Cerebellar cortex (tissue), 1 donor: ENCODE measurements at places on chromosomes 6 and 20.

GRCh38 chr20:64212755-64213154, 42.8 kb upstream of the PCMTD2 start:
- peak; percentile 86 for DNase-seq

- no peak for DNase-seq
Measured at GRCh38 chr6:47698342-47698787, at the start of gene ADGRF4. Gene ADGRF4, plus strand, starts transcription at chr6:47698580. Its CDS starts 8,666 bp downstream, at chr6:47707246.

DNA sequence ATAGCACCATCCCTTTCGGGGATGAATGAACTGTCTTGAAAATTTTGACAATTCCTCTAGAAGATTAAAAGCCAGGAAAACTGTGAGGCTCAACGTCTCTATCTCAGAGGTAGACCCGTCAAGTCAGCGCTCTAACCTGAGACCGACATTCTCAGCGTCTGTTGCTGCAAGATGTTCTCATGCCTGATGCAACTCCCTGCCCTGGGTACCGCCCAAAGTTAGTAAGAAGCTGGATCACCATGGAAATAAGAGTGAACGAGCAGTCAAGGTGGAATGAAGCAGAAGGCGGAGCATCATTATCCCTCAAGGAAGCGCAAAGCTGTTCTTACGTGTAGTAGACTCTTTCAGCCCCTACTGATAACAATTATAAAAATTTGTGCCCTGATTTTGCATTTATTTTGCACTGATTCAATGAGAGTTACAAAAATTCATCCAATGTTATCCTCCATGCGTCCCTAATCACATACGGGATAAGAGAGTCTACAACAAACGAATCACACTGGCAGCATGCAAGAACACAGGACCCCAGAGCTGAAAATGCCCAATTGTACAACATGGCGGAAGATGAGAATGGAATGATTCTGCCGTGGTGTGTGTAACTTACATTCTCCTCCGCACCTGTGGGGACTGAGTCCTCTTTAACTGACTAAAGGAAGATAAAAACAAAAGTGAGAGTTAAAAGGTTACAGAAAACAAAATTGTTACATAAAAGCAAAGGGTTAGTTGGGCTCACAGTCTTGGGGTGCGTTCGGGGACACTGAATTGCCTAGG, 95.4 kb downstream of the BCAS1 start:
- DNase-seq = no peak

DNA sequence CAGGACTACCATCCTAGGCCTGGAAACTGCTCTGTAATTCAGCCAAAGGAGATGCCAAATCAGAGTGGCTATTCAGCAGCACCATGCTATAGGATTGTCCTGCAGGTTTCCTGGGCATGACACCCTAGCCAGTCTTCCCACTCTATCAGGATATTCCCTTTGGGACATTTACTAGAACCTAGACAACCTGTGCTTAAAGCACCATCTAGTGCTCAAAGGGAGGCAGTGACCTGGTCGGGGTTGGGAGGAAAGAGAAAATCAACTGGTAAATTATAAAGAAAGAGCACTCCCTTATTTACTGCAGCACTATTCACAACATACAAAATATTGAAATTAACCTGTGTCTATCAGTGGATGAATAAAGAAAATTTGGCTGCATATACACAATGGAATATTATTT, 67.2 kb upstream of the SMLR1 start:
- peak; percentile 25 for DNase-seq

DNA sequence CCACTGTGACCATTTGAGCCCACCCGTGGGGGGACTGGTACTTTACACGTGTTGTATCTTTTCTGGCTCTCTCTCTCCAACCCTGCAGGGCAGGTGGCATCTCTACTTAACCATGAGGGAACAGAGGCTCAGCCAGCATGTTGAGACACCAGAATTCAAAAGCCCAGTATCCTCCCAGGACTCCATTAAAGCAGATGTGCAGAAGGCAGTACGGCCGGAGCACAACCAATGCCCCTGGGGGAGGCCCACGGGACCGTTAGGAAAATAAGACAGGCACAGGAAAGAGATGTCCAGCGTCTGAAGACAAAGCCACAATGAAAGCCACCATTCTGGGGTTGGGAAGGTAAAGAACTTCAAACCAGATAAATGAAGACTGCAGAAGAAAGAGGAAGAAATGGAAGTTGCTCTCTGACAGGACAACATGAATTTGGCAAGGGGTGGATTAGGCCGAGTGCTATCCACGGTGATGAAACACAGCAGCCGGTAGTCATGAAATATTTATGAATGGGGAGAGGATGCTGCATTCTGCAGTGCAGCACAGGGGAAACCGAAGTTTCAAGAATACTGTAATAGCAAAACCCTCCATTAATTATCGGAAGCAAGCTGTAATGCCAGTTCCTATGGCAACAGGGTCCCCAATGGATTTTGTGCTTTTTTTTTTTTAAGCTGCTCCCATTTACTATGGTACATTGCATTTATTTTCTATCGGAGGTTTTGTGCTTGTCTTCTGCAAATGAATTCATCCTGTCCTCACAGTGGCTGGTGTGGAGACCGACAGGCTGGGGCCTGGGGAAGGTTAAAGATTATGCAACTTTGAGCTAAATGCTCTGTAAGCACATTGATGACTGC, 179.4 kb downstream of the NRN1 start:
- no peak for DNase-seq

- no peak for DNase-seq
Measured at GRCh38 chr6:23630726-23631635, 495.0 kb upstream of the NRSN1 start.

DNA sequence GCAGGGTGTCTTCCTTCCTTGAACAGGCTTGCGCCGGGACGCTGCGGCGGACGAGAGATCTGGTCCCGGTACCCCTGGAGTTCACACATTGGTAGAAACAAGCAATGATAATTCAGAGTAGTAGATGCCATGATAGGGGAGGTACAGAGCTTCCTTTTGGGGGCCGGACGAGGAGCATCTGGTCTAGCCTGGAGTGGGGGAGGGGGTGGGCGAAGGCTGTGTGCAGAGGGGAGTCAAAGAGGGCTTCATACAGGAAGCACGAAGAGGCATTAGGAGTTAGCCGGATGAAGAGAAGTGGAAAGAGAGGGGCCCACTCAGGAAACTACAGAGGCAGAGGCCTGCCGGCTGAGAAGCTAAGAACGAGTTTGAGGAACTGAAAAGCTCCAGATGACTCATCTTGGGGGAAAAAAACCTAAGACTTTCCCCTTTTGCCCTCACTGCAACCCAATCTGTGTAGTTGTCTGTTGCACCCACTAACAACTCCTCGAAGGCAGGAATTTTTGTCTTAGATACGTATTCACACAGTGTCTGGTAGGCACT, 611 bp downstream of the CNPY3 start:
- DNase-seq = peak; percentile 7

DNA sequence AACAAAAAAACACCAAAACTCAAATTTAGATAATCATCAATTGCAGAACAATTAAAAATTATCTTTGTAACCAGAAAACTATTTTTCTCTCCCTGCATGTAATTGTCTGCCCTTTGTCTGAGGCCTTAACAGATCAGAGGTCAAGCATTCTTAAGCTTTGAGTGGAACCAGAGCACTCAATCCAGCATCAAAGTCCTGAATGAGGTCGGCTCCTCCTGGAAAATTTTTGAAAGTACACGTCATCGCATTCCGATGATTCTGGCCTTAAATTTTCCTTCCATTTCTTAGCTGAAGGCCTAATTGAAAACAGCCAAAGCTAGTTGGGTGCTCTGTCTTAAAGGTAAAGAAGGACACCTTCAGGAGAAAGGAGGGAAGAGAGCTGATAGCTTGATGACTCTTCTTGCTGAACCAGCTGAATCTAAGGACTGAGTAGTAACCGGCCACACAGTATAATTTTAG, 510.2 kb upstream of the SULF2 start:
- peak; percentile 87 for DNase-seq

GRCh38 chr20:41339957-41340326, 679 bp upstream of the LPIN3 start:
- peak; percentile 79 for DNase-seq

DNA sequence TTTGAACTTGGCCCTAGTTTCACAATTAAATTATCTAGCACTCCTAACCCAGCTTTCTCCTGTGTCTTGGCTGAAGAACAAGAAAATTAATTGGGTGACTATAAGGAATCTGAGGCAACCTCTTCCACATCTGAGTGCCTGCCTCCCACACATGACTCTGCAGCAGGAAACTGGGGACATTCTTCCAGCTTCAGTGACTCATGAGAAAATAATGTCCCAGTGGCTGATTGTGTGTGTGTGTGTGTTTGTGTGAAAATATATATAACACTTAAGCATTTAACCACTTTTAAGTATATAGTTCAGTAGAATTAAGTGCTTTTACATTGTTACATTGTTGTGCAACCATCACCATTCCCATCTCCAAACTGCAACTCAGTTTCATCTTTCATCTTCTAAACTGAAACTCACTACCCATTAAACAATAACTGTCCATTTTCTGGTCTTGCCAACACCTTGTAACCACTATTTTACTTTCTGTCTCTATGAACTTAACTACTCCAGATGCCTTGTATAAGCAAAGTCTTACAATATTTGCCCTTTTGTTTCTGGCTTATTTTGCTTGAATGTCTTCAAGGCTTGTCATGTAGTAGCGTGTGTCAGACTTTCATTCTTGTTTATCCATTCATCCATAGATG, 8.7 kb downstream of the TRIM38 start:
- no peak for DNase-seq

DNA sequence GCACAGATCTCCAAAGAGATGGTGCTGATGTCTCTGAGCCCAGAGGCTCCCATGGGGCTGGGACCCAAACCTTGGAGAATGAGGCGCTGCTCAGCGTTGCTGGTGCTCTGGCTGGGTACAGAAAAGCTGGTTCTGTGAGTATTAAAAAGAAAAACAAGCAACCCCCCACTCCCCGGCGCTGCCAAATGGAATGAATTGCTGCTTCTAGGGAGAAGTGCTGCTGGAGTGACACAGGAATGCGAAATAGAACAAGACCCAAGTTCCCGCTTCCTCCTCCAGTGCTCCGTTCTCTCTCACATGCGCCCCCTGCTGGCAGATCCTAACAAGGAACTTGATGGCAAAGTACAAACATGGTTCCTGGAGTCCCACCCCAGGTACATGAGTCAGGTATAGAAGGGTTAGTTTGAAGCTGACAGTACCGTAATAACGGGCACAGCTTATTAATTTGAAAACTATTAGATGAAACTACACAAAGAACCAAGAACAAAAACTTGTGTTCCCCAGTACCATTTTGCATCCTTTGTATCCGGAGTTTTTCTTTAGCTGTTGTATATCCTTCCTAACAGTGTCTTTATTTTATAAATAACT, 2.1 kb upstream of the DDX27 start:
- peak; percentile 94 for DNase-seq

DNA sequence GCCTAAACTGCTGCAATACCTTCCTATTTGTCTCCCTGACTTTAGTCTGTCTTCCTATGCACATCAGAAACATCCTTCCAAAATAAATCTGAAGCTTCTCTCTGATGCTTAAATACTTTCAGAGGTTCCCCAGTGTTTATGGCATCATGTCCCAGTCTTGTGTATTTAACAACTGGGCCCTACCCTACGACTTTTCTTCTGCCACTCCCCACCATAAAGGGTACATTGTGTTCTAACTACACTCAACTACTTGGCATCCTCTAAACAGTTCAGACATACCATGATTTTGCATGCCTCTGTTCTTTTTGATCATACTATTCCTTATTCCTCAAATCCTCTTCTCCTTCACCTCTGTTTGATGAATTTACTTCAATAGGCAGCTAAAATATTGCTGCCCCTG, 143.0 kb upstream of the KCNK16 start:
- DNase-seq = no peak

GRCh38 chr6:1678201-1678600, 68.5 kb downstream of the FOXC1 start:
- no peak for DNase-seq

- DNase-seq = no peak
Measured at GRCh38 chr20:19259141-19259591, 46.7 kb downstream of the SLC24A3 start.

DNA sequence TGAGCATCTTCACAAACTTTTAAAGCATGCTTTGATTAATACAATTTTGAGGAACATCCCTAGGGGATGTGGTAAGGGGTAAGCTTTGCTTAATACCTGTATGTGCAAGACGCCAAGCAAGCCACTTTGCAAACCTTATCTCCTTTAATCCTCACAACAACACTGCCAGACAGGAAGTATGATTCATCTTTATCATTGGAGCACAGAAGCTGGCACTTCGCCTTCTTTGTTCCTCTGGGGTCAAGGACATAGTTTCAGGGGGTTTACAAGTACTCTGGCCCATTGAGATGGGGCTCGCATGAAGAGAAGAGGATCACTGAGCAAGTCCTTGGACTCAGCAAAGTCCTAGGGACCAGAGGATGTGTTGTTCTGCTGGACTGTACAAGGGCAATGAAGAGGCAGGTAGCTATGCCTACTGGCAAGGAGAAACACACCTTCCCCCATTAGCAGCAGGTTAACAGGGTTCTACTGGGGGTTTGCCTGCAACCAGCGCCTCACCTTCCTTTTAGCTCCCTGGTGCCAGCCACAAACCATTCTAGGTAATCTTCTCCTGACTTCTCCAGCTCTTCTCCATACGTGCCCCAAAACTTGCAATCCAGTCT, 8.8 kb downstream of the TMEM244 start:
- DNase-seq = no peak

DNA sequence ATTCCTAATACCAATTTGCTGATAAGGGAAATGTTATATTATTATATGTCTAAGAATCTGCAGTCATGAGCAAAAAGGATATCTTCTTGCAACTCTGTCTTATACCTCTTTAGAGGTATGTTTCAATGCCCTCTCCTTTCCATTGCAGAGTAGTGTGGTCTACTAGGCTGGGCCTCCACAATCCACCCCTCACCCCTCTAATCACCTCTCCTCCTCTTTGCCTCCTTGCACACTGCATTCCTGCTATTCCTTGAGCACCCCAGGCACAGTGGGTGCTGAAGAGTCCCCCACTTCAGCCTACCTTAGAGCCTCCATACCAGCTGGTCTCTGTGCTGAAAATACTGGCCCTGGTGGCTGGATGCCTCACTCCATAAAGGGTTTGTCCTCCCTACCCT, 26.9 kb downstream of the ARMC2 start:
- DNase-seq = no peak

DNA sequence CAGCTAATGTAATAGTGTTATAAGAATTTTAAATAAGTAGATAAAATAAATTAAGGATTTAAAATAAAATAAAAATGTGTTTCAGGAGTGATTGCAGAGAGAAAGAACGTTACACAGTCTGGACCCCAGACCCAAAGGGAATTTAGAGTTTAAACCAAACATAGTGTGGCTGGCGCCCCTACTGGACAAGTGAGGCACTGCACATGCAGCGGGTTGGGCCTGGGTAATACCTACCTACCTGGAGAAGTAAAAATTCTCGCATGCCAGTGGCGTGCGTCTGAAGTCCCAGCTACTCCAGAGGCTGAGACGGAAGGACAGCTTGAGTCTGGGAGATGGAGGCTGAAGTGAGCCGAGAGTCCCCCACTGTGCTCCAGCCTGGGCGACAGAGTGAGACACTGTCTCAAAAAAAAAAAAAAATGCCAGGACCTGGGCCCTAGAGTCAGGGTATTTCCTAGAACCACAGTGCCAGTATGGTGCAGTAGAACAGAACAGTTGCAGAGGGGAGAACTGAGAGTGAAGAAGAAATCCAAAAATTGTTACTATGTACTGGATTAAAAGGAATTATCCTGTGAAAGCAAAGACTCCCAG, 71.4 kb upstream of the TCF21 start:
- DNase-seq = peak; percentile 7

GRCh38 chr6:68724060-68724459, 89.0 kb downstream of the ADGRB3 start:
- no peak for DNase-seq
